ENCODE measurements at places on chromosomes 12 and 14.

DNA sequence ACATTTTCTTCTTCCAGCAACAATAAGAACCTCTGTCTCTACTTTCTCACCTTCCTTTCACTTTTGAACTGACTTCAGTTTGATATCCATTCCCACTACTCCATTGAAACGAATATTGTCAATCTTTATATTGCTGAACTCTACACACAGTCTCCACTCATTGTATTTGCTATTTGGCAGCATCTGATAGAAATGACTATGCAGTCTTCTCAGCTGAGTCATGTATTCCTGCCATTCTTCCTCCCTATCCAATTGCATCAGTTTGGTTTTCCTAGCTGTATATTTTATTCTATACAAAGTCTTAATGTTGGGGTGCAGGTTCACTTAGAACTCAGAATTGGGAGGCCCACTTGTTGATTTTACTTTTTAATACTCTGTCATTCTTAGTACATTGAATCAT lies 107.5 kb upstream of the CPNE8 start:
- no peak for DNase-seq

- no peak for DNase-seq
Measured at GRCh38 chr12:93148412-93148811, 219.3 kb upstream of the EEA1 start.

DNA sequence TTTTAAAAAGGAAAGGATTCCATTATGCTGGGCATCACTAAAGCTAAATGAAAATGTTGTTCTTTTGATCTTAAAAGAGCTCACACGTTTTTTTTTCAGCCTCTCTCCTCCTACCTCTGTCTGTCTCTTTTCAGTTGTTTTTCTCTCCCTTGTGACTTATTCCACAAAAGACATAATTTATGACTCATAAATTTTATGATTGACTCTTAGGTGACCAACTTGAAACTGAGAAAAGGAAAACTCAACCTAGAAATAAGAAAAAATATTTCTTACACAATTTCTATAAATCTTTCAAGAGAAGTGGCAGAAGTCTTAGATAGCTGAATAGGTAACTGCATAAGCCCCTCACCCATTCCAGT lies 227.7 kb upstream of the DDHD1 start:
- no peak for DNase-seq

GRCh38 chr12:51798501-51798900 lies 50.0 kb downstream of the FIGNL2 start:
- no peak for DNase-seq

- no peak for DNase-seq
Measured at GRCh38 chr12:8475508-8476203, 19.9 kb downstream of the CLEC6A start.

DNA sequence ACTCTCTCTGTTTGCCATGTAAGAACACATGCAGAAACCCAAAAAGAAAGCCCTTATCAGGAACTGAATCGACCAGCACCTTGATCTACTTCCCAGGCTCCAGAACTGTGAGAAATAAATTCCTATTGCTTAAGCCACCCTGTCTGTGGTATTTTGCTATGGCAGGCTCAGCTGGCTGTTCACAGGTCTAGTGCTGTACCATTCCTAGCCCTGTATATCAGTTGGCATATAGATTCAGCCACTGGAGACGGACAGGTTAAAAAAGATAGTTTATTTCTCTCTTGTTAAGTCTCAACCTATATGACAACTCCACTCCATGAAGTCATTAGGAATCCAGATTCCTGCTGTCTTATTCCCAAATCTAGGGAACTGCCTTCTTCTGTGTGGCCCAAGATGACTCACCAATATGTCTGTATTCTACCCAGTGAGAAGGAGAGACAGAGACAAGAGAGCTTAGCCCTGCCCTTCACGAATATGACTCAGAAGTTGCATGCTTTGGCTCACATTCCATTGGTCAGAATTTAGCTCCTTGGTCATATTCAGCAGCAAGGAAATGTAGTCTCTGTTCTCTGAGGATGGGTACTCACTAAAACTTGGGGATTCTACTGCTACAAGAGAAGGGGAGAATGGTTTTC lies 57.0 kb downstream of the PLEKHG7 start:
- peak; percentile 94 for DNase-seq

DNA sequence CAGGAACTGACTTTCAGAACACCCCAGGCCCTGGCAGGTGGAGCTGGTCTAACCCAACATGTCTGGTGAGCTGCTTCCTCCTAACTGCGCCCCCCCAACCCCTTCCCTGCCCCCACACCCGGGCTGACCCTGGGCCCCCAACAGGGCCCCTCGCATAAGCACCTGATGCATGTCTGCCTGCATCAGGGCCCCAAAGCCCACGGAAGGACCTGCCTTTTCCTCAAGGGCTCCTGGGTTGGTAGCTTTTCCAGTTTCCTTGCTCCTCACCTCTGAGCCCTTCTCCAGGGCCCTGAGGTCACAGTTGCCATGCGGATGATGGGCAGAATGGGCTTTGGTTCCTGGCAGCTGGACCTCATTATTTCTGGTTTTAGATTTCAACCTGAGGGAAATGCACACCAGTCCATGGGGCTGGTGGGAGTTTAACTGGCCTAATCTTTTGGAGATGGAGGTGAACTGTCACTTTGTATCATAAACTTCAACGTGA lies 18.5 kb downstream of the TESC start:
- DNase-seq: no peak

GRCh38 chr12:94488463-94488862 lies 28.8 kb upstream of the CEP83 start:
- no peak for DNase-seq

GRCh38 chr12:102776041-102776440 lies 141.0 kb downstream of the PAH start:
- no peak for DNase-seq

GRCh38 chr14:74478996-74479635 lies 14.0 kb downstream of the NPC2 start:
- no peak for DNase-seq

DNA sequence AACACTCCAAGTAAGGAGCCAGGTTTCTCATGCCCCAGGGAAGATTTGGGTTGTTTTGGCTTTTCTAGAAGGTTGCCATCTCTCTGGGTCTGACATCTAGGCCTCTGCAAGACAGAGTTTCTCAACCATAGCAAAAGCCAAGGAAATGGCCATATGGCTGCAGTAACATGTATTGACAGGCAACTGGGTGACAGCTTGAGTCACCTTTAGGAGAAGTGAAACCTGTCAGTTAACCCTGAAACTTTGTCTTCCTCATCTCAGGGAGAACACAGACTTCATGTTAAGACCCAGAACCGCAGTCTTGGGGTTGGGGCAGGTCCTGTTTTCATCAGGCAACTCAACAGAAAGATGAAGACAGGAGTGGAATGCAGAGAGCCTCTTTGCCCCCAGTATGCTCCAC lies 46.0 kb upstream of the PLBD1 start:
- DNase-seq: no peak

GRCh38 chr12:47717443-47718193 lies 7.7 kb downstream of the ENDOU start:
- peak; percentile 71 for DNase-seq

GRCh38 chr12:49542592-49543160 lies 3.8 kb downstream of the KCNH3 start:
- no peak for DNase-seq

DNA sequence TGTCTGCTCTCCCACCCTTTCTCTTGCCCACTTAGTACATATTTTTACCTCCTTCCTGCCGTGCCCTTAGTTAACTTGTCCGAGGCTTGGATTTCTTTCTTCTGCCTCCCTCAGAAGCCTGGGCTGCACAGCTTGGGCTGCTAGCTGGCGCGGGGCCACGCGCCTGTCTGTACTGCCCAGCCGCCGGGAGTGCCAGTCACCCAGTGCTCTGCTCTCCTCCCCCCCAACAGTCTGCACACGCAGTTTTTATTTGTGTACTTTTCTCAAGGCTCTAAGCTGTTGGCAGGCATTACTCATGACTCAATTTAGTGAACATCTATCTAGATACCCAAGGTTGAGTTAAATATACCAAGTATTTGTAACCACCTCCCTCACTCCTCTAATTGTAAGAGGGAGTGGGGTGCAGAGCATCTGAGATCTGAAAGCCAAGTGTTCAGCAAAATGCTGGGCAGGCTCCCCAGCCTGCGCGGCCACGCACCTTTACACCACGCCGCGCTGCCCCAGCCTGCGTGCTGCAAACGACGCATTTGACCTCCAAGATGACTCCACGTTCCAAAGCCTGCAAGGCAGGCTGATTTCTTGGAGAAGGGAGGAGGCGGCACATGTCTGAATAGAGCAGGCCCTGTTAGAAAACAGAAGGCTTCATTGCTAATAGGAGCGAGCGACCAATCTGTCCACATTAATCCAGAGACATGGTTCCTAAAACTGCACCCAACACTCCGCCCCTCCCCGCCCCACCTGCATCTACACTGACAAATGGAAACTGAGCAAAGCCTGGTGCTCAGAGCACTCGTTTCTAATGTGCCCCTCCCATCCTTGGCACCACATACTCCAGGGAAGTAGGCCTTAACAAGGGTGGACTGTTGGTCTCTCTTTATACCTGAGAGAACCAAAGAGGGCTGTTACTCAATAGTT lies 18.2 kb upstream of the CACNA2D4 start:
- DNase-seq: peak; percentile 6

- DNase-seq: no peak
Measured at GRCh38 chr14:20627346-20628027, 14.0 kb downstream of the OR6S1 start.

- no peak for DNase-seq
Measured at GRCh38 chr14:61342932-61343331, 21.6 kb downstream of the PRKCH start.

DNA sequence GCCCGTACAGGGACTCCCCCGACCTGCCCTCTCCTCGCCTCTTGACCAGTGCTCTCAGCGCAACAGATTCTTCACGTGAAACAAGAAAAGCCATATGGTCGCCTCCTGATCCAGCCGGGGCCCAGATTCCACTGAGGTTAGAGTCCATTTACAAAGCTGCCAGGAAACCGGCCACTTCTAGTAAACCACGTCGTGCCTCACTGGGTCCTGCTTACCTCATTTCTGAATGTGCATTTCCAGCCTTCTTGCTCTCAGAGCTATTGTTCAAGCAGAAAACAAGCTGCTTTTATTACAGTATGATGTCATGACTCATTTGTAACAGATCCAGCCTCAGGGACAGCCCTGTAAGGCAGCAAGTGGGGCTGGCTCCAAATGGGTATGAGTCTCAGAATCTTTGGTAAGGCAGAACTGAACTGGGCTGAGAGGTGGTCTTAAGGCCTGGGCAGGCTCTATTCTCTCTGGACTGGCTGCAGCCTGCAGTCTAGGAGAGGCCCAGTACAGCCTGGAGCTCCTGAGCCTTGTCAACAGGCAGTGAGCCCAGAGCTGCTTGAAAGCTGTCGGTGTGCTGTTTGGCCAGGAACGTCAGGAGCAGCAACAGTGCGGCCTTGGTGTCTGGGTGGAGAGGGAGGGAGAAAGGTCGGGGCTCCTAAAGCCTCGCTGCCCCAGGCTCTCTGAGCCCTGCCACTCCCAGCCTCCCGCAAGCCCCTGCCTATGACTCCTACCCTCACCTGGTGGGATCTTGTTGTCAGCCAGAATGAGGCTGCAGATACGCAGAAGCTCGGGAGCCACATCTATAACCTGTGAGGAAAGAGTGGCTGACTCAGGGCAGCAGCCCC lies 8.3 kb downstream of the REC8 start:
- DNase-seq: peak; percentile 16
